Activated CD4-positive, alpha-beta memory T cell treated with anti-CD3 and anti-CD28 coated beads for 36 hours (primary cell): ENCODE measurements at places on chromosomes 13 and 19. TPM values are rescaled to one million over a fixed set of nuclear protein-coding genes. Genes with fewer than 3 reads are reported as not detected.

DNA sequence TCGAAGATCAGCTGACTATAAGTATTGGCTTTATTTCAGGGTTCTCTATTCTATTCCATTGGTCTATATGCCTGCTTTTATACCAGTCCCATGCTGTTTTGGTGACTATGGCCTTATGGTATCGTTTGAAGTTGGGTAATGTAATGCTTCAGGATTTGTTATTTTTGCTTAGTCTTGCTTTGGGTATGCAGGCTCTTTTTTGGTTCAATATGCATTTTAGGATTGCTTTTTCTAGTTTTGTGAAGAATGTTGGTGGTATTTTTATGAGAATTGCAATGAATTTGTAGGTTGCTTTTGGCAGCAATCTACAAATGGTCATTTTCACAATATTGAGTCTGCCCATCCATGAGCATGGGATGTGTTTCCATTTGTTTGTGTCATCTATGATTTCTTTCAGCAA lies 951.9 kb upstream of the SLITRK1 start:
- DNase-seq, result no peak

GRCh38 chr13:57877601-57878000 lies 246.1 kb downstream of the PCDH17 start:
- DNase-seq, result no peak

The TYROBP gene
- not detected for total RNA-seq

- no peak for DNase-seq
Measured at GRCh38 chr19:3113100-3114017, 19.2 kb downstream of the GNA11 start.

DNA sequence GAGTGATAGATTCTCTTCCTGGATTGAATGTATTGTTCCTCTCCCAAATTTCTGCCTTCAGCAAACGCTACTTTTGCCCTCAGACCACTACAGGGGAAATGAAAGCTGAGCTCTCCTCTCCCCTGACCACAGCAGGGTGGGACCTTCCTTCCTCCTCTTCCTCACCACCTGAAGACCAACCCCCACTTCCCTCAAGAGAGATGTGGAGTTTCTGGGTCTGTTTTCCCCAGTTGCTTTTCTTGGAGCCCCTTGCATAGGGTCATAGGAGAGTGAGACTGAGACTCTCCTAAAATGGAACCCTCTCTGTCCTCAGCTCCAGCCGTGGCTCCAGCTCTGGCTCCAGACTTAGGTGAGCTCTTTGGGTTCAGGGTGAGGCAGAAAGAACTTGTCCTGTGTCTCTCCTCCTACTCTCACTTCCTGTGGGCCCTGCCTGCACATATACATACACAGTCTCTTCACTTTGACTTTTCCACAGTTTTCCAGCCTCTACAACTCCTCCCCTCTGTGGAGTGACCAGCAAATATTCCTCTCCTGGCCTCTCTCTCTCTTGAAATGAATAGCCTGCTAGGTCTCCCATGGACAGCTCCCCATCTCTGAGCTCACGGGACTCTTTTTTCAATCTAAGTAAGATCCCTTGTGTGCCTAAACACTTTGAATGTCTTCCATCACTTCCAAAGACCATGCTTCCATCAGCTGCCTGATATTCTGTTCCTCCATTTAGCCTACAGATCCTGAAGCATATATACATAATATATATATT lies 19.2 kb upstream of the ZNF175 start:
- DNase-seq, result no peak

DNA sequence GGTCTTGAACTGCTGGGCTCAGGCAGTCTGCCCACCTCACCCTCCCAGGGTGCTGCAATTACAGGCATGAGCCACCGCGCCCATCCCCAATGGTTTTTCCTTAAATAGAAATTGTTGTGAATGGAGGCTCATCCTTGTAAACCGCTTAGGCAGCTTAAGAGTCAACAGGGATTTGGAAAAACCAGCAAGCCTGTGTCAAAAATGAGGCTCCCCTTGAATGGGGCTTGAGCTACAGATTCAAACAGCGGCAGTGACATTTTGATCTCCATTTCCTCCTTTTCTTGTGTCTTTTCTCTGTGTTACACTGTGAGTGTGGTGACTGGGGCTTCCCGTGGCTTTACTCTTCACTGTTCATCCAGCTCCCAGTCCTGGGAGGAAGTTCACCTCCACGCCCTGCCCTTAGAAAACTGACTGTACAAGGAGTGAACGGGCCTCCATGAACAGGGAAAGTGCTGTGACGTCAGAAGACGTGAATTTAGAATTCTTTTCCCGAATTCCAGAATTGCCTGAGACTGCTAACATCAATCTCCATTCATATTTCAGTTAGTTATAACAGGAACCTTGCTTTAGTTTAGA lies 15.3 kb upstream of the RAB8A start:
- no peak for DNase-seq
